NCI-H774 (cell line): ENCODE measurements at places on chromosomes 7 and 10.

GRCh38 chr7:157690833-157691585 is 354.2 kb downstream of the DNAJB6 start:
- DNase-seq, result peak; percentile 73

- DNase-seq, result no peak
Observed at GRCh38 chr7:76048668-76048988, 722 bp downstream of the MDH2 start.

DNA sequence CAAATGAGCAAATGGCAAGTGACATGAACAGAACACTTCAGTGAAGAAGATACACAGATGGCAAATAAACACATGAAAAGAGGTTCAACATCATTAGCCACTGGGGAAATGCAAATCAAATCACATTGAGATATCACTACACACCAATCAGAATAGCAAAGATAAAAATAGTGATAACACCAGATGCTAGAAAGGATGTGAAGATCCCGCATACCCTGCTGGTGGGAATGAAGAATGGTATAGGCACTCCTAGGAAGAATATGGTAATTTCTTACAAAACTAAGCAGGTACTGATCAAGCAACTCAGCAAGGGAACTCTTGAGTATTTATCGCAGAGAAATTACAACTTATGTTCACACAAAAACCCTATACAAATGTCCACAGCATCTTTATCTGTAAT is 11.2 kb downstream of the LAMB4 start:
- no peak for DNase-seq

- DNase-seq, result no peak
Observed at GRCh38 chr7:112104120-112104519, 102.1 kb downstream of the DOCK4 start.

DNA sequence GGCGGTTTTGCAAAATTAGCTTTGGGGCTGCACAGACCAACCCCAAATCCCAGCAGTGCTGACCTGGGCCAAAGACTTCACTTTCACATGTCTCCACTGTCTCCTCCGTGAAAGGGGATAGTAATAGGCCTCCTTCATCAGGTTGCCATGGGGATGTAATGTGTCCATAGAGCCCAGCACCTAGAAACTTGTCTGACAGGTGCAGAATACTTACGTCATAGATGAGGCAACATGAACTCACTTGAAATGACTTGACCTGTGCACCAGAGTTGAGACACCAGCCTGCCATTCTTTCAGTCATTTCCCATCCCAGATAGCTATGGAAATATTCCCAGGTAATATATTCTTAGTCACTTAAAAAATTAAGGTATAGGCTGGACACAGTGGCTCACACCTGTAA is 94.2 kb downstream of the INSYN2A start:
- DNase-seq, result no peak

- DNase-seq, result no peak
Observed at GRCh38 chr7:43538404-43538771, 44.5 kb upstream of the STK17A start.

GRCh38 chr10:15254808-15255648 is 86.5 kb upstream of the NMT2 start:
- no peak for DNase-seq

- DNase-seq, result no peak
Observed at GRCh38 chr10:99685597-99685967, 26.3 kb downstream of the ENTPD7 start.

DNA sequence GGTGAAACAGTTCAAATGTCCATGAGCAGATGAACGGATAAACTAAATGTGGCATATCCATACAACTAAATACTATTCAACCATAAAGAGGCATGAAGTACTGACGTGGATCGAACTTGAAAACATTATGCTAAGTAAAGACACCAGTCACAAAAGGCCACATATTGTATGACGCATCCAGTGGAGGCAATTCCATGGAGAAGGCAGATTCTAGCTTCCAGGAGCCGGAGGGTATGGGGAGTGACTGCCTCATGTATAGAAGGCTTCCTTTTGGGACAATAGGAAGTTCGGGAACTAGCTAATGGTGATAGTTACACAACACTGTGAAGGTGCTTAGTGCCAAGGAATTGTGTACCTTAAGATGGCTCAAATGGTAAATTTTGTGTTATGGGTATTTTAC is 98.4 kb downstream of the VIPR2 start:
- DNase-seq, result no peak

GRCh38 chr10:59290448-59290847 is 71.9 kb downstream of the FAM13C start:
- no peak for DNase-seq

- DNase-seq, result no peak
Observed at GRCh38 chr7:44486693-44487092, 3.8 kb downstream of the NUDCD3 start.

GRCh38 chr10:101351477-101351876 is 2.5 kb upstream of the BTRC start:
- no peak for DNase-seq

DNA sequence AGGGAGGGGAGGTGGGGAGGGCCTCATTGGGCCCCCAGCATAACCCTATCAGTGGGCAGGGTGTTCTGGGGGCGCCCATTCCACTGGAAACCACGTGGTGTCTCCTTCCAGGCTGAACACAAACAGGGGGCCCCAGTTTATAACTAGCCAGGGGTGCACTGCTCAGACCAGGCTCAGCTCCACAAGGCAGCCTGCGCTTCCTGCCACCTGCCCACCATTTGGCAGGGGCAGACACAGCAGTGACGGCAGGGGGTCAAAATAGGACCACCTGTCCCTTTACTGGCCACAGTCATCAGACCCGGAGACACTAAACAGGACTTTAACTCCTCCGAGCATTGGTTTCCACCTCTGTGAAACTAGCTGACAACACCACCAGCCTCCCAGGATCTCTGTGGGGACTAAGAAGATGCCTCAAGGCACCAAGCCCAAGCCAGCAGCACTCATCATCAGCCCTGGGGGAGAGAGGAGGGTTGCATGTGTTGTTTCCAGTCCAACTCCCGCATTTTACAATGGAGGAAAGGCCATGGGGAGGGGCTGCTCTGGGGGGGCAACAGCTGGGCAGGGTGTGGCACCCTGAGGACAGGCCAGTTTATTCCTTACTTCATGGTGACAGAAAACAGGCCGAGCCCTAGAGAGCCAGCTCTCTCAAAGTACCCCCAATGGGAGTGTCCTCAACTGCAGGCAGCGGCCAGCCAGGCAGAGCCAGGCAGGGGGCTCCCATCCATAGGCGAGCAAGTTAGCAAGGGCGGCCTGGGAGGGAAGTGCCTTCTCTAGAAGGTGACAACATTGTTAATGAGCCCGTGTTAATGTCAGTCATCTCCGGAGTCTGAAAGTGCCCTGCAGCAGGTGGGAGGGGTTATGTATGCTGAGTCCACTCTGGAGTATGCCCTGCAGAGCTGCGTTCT is 127.6 kb downstream of the TNS3 start:
- DNase-seq, result no peak

DNA sequence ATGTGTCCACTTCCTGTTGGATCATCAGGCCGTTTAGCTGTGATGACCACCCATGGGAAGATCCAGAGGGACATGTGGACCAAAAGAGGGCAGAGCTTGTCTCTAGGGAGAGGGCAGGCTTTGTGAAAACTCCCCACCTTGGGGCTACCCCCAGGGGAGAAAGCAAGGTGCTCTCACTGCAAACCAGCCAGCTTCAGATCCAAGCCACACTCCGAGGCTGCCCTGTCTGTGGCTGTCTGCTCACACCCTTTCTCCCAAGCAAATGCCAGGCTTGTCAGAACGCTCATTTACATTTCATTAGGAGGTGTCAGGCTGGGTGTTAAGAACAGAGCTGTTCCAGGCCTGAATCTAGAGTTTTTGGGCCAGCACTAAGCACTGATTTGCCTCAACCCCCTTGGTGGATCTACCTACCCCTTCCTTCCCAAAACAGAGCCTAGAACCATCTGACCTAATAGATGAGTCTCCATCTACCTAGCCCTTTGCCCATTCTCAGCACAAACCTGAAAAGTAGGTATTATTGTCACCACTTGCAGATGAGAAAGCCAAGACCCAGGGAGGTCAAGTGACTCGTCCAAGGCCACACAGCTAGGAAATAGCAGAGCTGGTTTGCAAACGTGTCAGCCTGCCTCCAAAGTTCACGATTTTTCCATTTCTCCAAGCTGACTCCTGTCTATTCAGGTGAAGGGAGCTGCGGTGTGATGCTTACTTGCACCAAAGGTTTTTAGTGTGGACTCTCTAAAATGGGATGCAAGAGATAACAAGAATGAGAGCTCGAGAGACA is 130.9 kb downstream of the EMX2 start:
- no peak for DNase-seq

- DNase-seq, result no peak
Observed at GRCh38 chr10:44243851-44244510, 140.9 kb downstream of the CXCL12 start.

DNA sequence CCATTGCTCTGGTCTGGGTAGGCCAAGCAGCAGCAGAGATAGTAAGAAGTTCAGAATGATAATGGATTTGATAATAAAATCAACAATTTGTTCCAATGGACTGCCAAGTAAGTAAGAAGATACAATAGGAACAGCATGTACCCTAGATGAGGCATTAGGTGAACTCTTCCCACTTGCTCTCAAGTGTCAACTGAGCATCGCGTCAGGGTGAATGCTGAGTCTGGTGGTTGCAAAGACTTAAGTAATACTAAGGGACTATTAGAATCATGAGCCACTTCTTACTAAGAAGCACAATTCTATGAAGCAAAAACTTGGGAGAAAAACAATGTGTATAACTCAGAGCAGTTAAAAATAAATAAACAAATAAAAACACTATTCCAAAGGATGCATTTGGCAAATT is 54.5 kb downstream of the LRRN3 start:
- no peak for DNase-seq

GRCh38 chr7:45026984-45027773 is 27.2 kb downstream of the CCM2 start:
- DNase-seq, result no peak

DNA sequence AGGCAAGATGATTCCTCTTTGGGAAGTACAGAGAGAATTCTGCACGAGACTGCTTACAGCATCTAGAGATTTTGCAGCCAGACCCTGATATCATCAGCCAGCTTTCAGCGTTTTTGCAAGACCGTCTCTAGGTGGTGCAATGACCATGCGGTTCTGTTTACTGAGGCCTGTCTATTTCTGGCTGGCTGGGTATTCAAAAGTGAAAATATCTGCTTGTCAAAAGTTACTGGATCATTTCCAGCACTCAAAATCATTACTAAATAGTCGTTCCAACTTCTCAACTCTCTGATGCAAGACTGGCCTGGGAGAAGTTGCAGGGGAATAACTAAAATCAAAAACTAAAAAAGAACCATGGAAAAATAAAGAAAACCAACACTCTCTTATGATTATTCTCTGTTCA is 240.1 kb downstream of the ELMO1 start:
- DNase-seq, result peak; percentile 45

DNA sequence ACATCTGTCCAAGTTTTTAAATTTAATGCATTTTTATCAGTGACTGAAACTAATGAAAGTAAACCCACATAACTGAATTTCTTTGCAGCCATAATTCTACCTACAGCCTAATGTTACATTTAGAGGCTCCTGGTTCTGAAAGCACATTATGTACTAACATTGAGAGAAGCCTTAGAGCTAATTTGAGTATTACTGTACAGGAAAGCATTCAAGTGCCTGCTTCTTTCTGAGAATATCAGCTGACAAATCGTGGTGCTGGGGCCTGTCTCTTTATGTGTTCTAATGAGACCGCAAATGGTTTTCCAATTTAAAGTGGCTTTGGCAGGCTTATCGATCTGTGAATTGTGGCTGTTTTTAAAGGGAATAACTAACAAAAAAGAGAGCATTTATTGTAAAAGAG is 32.3 kb upstream of the DGKB start:
- no peak for DNase-seq

GRCh38 chr7:2104716-2105115 is 128.0 kb downstream of the MAD1L1 start:
- DNase-seq, result no peak

GRCh38 chr7:117630907-117631564 is 151.2 kb downstream of the CFTR start:
- no peak for DNase-seq

DNA sequence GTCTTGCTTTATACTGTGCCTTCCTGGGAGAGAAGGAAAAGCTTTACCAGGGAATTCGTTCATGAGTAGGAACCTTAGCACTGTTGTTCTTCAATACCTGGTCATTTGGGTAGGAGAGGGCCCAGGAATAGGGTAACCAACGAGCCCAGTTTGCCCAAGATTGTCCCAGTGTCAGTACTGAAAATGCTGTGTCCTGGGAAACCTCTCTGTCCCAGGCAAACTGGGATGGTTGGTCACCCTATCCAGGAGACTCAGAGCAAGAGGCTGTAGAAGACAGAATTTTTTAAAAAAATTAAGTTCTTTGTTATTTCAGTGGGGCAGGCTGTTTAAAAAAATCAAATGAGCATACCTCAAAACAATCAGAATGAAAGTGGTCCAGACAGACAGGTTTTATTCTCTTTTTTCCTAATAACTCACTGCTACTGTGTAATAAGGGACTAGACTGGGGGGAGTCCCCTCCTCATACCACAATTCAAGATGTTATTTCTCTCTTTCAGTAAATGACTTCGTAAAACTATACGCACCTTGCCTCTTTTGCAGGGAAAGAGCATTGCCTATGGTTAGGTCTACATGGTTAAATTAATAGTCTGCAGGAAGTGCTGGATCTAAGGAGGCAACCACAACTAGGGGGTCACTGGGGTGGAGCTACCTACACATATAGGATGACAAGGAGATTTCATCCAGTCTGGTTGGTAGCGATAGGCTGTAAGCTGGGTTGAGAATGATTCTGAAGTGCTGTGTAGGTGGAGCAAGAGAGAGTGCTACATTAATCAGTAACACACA is 41.1 kb upstream of the FAM133B start:
- DNase-seq, result no peak

DNA sequence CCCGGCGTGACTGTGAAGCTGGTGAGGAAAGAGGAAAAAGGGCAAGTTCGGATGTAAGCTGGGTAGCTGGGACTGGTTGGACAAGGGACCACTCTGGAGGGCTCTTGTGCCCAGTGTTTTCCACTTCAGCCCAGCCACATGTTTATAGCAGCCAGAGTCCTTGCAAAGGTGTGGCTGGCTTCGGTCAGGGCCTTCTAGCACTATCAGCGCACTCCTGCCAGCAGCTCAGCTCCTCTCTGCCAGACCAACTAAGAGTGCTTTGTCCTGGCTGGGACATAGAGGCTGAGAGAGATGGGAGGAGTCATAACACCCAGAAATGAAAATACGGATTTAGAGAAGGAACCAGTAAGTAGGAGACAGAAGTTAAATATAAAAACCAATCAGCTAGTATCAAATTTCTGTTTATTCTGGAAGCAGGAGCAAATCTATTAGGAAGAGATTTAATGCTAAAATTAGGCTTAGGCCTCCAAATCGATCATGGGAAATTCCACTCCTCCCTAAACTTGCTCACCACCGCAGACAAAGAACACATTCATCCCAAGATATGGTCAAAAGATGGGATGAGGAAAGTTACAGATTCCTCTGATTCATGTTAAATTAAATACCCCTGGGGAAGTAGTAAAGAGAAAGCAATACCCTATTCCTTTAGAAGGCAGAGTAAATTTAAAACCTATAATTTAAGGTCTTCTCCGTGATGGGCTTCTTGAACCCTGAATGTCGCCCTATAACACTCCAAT is 135.0 kb downstream of the RALA start:
- DNase-seq, result no peak

DNA sequence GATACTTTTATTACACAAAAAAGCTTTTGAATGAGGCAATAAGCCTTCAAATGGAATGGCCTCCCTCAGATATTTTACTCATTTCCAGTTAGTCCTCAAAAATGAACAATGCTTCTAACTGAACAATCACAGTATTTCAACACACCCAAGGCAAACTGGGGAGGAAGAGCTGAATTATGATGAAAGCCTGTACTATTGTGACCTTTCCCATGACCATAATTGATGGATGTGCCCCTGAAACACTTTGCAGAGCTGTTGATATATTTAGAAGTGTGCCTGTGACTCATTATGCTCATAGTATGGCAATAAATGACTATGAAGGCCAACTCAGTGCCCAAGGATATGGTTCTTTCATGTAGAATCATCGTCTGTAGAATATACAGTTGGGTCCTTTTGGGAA is 248.1 kb downstream of the AHR start:
- no peak for DNase-seq
